ENCODE measurements at places on chromosomes 6 and 20. TPM values are rescaled to one million over a fixed set of nuclear protein-coding genes. Genes with fewer than 3 reads are reported as not detected.

Gene FAM209B
- not detected for total RNA-seq

Gene TTI1
- total RNA-seq, result 19.3 TPM

Gene GTF3C6
- 76.7 TPM for total RNA-seq

Gene KCNK15
- not detected for total RNA-seq

Gene SLC22A2
- total RNA-seq, result not detected

Gene MED20
- 11.5 TPM for total RNA-seq

Gene NKX2-2
- not detected for total RNA-seq

Gene FBXO30
- 38.3 TPM for total RNA-seq

Gene LGSN
- not detected for total RNA-seq

Gene NHLRC1
- 1.9 TPM for total RNA-seq

Gene ABRACL
- total RNA-seq, result 1.8 TPM

Gene FAM83C
- total RNA-seq, result not detected

Gene PRKN
- 13.2 TPM for total RNA-seq

Gene HLA-DQB2
- total RNA-seq, result 0.66 TPM

Gene CCM2L
- 3.2 TPM for total RNA-seq

Gene SULF2
- total RNA-seq, result 9.8 TPM

Gene GHRH
- total RNA-seq, result not detected

Gene SH3BGRL2
- total RNA-seq, result 8.5 TPM

Gene SIRPG
- not detected for total RNA-seq

Gene CSNK2B
- total RNA-seq, result 251 TPM

Gene MCHR2
- not detected for total RNA-seq

Gene DEFB126
- total RNA-seq, result not detected
